ENCODE measurements at places on chromosomes 1 and 21.

- DNase-seq: no peak
Observed at GRCh38 chr1:231919886-231920285, 293.3 kb downstream of the DISC1 start.

DNA sequence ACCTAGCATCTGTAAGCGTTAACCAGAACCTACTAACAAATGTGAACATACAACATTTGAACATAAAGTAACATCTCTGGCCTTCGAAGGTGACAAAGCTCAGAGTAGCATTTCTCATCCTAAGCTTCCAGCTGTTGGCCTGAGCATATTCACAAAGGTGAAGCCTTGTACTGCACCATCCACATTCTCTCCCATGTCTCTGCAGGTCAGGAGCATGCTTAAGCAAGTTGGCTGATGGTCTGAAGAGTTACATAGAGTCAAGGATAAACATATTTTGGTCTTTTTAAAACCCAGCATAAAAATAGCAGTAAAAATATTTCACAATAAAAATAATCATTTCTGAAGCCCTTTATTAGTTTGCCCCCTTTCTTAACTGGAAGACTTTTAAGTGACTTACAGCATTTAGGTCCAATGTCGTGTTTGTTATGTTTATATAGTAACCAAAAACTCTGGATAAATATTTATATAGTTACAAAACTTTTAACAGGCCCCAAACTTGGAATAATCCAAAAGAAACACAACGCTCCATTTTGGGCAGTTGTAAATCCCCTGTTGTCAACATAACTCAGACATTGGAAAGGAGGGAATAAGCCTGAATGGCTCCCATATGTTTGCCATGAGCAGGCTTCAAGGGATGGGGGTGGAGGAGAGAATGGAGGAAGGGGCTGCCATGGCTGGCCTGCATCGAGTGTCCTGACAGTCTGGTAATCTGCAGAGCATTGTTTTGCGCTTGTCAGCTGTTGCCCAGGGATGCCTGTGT is 42.8 kb upstream of the ENAH start:
- DNase-seq: no peak

DNA sequence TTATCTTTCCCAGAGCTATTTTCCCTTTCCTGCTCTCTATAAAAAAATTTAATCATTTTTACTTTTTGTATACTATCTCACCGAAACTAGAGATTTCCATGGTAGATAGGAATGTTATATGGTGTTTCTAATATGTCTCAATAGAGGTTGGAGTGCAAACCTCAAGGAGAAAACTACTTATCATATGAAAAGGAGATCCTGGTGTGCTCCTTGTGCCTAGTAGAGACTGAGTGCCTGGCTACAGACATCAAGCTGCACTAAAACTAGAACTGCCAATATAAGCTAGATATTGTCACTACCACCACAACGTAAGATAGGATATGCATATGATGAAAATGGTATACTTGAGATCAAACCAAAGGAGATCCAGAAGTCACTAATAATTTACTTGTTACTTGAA is 67.0 kb downstream of the RGS18 start:
- DNase-seq: no peak

GRCh38 chr1:101262060-101262459 is 25.2 kb downstream of the S1PR1 start:
- no peak for DNase-seq

DNA sequence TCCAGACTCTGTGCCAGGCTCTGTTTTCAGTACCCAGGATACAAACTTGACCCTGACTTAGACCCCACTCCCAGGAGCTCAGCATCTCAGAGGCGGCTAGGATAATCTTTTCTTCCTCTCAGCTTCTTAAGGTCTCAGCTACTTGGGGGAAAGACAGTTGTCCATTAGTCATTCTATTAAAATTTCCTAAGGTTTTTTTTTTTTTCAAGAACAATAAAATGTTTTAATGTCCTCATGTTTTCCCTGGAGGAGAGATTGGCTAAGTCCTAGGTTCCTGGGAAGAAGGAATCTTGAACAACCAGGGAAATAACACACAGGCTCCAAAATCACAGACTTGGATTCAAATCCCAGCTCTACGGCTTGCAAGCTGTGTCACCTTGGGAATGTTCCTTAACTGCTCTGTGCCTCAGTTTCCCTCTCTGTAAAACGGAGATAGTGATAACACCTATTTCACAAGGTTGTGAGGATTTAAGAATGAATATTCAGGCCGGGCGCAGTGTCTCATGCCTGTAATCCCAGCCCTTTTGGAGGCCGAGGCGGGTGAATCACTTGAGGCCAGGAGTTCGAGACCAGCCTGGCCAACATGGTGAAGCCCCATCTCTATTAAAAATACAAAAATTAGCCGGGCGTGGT is 33.0 kb downstream of the CDK18 start:
- DNase-seq: no peak

Data from stimulated activated CD8-positive, alpha-beta memory T cell treated with anti-CD3 and anti-CD28 coated beads, Interleukin-2, amount 100 ng/mL, for 1 hour (primary cell).